ENCODE measurements at places on chromosomes 2 and 18.

GRCh38 chr2:156731506-156731905, 295.3 kb downstream of the GPD2 start:
- DNase-seq, result no peak

GRCh38 chr2:26148501-26148900, 24.4 kb upstream of the GAREM2 start:
- no peak for DNase-seq

- peak; percentile 52 for DNase-seq
Observed at GRCh38 chr2:161992531-161992930, 81.5 kb downstream of the DPP4 start.

DNA sequence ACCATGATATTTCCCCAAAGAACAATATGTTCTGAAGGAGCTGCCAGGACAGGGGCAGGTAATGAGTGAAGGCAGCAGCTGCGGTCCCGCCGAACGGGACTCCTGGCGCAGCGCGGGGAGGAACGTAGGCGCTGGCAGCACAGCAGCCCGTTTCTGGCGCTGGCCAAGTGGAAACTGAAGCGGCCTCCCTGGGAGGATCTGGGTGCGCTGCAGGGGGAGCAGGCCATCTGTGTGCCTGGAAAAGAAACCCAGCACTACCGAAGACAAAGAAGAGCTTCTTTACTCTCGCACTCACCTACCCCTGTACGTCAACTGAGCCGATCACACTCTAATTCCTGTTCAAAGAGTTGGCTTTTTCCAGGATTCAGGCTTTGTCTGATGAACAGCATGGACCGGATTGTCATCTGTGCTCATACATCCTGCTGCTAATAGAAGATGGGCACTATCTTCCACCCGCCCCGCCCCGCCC, 11.8 kb downstream of the G6PC2 start:
- DNase-seq, result no peak

DNA sequence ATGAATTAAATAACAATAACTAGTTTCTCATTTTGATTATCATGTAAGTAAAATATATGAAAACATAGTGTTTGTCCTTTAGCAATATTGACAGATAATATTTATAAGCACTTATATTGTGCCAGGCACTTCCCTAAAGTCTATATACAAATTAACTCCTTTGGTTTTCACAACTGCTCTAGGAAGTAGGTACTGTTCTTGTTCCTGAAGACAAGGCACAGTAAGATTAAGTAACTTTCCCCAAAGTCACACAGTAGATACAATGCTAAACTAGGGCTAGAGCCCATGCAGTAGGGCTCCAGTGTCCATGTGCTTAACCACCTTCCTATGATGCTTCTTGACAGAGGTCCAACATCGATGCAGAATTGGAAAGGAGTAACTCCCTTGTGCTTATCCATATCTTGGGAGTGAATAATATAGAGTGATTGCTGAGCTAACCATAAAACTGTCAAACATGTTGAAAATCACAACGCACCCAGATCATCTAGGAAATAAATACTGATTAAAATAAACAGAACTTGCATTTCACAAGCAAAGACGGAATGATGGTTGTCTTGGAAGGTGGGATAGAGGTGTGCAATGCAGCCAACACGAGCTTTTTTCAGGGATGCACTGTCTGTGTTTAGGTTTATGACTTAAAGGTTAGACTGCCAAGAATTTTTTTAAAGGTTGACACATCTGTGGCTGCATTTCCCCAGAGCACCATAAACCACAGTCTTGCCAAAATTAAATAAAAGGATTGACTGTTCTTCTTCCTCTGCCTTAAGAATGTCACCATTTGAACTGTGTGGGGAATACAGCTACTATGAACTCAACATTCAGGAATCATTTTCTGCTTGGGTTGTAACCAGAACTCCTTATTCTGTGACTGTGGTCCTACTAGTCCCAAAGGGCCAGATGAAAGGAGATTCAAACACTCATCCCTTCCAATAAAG, 80.8 kb downstream of the ANKRD44 start:
- no peak for DNase-seq

- no peak for DNase-seq
Observed at GRCh38 chr18:70005580-70005979, 57.9 kb upstream of the CD226 start.

- DNase-seq, result no peak
Observed at GRCh38 chr2:159129824-159130223, 156.7 kb downstream of the WDSUB1 start.
